ENCODE measurements at places on chromosomes 5 and 9.

- no peak for DNase-seq
These were observed 49.0 kb upstream of the GARNL3 start for GRCh38 chr9:127215268-127216209.

GRCh38 chr5:139976703-139977102 lies 66.4 kb downstream of the NRG2 start:
- no peak for DNase-seq

- DNase-seq = peak; percentile 17
These were observed 255.9 kb downstream of the FAM114A2 start for GRCh38 chr5:153782589-153783361.

DNA sequence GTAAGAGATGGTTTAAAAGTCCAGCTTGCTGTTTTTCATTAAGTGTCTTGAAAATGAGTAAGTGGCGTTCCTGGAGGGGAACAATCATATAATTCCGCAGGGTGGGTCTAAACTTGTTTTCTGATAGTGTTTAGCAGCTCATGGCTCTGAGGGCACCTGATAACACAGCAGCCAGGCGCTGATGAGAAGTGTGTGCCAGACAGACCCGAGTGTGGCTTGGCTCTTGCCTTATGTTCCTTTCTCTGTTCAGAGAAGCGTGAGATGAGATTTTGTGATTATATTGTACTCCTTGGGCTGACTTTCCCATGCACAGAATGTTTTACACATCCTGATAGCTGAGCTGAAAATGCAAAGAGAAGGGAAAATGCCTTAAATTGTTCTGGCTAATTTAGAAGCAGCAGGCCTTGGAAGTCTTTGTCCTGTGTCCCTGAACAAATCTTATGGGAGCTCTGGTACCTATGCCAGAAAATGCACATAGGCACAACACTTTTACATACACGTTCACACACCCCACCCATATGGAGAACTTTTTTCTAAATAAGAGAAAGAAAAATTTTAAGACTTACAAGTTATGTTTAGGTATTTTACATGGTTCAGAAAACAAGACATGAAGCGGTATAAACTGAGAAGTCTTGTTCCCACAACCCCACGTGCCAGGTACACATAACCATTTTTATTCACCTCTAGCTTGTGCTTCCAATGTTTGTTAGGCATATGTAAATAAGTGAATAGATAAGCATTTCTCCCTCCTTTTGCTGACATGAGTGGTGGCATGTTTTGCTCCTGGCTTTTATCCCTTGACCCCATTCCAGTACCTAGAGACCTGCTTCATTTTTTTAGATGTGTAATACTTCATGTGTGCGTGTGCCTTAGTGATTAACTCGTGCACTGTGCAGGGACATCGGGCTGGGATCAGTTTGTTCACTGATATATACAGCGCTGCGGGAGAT lies 152.2 kb upstream of the OTULINL start:
- DNase-seq = no peak

GRCh38 chr5:160210606-160211005 lies 18.7 kb upstream of the FABP6 start:
- DNase-seq = no peak

- DNase-seq = no peak
These were observed 515 bp upstream of the AGPAT2 start for GRCh38 chr9:136687721-136688223.

GRCh38 chr9:89844075-89844474 lies 239.3 kb downstream of the GADD45G start:
- no peak for DNase-seq

DNA sequence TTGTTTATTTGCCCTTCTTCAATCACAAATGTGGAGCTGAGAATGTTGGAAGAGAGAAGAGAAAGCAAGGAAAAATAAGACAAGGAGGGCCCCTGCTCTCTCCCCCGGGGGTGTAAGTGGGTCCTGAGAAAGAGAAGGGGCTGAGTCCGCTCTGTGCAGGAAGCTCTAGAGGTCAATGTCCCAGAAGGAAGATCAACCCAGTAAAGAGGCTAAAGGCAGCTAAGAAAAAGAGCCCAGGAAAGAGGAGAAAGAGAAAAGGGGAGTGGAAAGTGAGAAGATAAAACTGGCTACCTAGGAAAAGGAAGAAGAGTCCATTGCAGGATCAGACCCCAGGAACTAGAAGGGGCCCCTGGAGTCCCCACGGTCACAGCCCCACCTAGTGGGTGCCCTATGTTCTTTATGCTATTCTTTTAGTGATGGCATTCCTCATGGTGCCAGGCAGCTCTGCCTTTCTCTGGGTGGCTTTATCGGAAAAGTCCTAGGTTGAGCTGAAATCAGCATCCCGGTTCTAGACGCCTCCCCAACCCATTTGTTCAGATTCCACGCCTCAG lies 583.4 kb downstream of the ACTL7B start:
- peak; percentile 5 for DNase-seq

GRCh38 chr9:33233626-33234342 lies 6.2 kb upstream of the SPINK4 start:
- no peak for DNase-seq

All from pulmonary artery endothelial cell (primary cell).